ENCODE measurements at places on chromosomes 6 and 20. TPM values are rescaled to one million over a fixed set of nuclear protein-coding genes. Genes with fewer than 3 reads are reported as not detected.

KCNG1 gene
- total RNA-seq: 34.6 TPM

GRCh38 chr6:145789443-145789842 lies 25.2 kb downstream of the FBXO30 start:
- H3K27me3 ChIP-seq: no peaks in the 10 kb centered on the region
- no peak overlapping the region for H3K27ac ChIP-seq
- peaks cover 70% of the 10 kb centered on the region for H3K36me3 ChIP-seq
- H3K4me3 ChIP-seq: no peak overlapping the region
- no peak for DNase-seq
- no peaks in the 10 kb centered on the region for H3K4me1 ChIP-seq

- no peaks in the 10 kb centered on the region for H3K27me3 ChIP-seq
- H3K4me3 ChIP-seq: no peak overlapping the region
- 0 out of 2 replicates have a peak, but pooled peaks cover 4% of the 10 kb centered on the region for H3K36me3 ChIP-seq
- H3K27ac ChIP-seq: no peak overlapping the region
Observed at GRCh38 chr6:110043366-110043994, 65.4 kb downstream of the GPR6 start.

SLA2 gene
- total RNA-seq: 0.23 TPM

- H3K27ac ChIP-seq: no peak overlapping the region
- H3K4me3 ChIP-seq: no peak overlapping the region
- H3K27me3 ChIP-seq: peaks cover 2% of the 10 kb centered on the region
- no peaks in the 10 kb centered on the region for H3K4me1 ChIP-seq
- DNase-seq: no peak
- H3K36me3 ChIP-seq: peaks cover 24% of the 10 kb centered on the region
Observed at GRCh38 chr6:64238071-64238470, 602.5 kb downstream of the PHF3 start.

DNA sequence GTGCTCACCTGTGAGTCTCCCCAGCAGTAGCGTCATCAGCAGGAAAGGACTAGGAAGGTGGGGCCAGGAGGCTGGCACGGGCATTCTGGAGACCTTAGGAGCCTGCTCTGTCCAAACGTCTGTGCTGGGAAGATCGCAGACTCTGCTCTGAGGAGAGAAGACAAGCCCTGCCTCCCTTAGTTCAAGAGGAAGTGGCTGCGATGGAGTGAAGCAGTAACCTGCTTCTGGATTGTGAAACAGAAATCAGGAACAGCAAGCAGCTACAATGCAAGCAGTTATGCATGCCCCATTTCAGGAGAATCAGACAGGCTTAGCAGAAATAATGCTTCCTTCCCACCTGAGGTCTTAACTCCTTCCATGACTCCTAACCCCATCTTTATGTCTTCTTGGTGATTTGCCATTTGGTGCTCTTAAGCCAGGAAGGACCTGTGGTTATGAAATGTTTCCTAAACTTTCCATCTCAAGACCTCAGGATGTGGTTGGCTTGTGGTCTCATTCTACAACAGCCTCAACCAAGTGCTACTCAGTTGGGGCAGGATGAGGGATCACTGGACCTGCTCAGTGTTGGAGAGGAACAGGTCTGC lies at the start of gene SIRPB1:
TSS of gene SIRPB1 (minus strand) at position 149 of the 584 bp plus-strand sequence. CDS start at position 84, 65 bp downstream.
- H3K27me3 ChIP-seq: peaks cover 3% of the 10 kb centered on the region
- H3K4me3 ChIP-seq: no peak within 1 kb of the TSS
- H3K36me3 ChIP-seq: peaks cover 7% of the 10 kb centered on the region
- no peak for DNase-seq
- H3K4me1 ChIP-seq: peaks cover 19% of the 10 kb centered on the region

MEP1A gene
- total RNA-seq: 0.09 TPM

ENPP4 gene
- 2.8 TPM for total RNA-seq

BPIFB1 gene
- 0.09 TPM for total RNA-seq

GSTA3 gene
- not detected for total RNA-seq

MOCS1 gene
- total RNA-seq: 18.5 TPM

DNA sequence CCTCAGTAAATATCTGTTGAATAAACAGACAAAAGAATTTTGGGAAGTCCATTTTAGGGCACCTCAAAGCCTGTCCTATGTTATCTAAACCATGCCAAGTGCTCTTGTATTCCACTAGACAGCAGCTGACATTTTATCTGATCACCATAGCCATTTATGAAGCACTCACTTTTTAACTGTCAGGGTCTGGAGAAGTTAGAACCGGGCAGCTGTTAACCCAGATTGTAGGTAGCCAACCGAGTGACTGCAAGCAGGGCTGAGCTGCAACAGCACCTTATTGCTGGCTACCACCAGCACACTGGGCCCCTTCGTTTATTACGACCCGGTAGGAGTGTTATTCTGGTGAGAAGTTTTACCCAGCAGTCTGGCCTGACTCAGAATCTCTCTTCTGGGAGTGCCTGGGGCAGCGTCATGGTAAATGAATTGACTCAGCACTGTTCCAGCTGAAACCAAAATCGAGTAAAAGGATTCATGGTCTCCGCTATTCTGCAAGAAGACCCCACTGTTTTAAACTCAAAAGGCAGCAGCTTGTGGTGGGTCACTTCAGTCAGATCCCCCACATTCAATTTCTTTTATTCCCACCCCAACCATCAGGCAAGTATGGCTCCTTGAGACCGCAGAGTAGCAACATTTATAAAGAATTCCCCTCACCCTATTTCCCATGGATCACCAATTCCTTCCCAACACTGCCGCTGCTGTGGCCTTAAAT lies 1.7 kb downstream of the UBE2V1 start:
- H3K27ac ChIP-seq: peak overlapping the region; percentile 86
- no peaks in the 10 kb centered on the region for H3K36me3 ChIP-seq
- DNase-seq: no peak
- H3K4me3 ChIP-seq: peak overlapping the region; percentile 98

GRCh38 chr6:13524801-13525508 lies 37.6 kb upstream of the GFOD1 start:
- H3K4me1 ChIP-seq: peaks cover 9% of the 10 kb centered on the region
- H3K27ac ChIP-seq: no peak overlapping the region
- H3K4me3 ChIP-seq: no peak overlapping the region
- no peaks in the 10 kb centered on the region for H3K27me3 ChIP-seq
- DNase-seq: no peak
- H3K36me3 ChIP-seq: no peaks in the 10 kb centered on the region

- H3K27ac ChIP-seq: no peak overlapping the region
- no peaks in the 10 kb centered on the region for H3K36me3 ChIP-seq
Observed at GRCh38 chr6:73134588-73134987, 90.7 kb downstream of the KHDC1L start.

GRCh38 chr20:20018366-20018765 lies 1.2 kb downstream of the NAA20 start:
- peak overlapping the region; percentile 87 for H3K4me3 ChIP-seq
- no peak for DNase-seq
- H3K27me3 ChIP-seq: no peaks in the 10 kb centered on the region
- H3K4me1 ChIP-seq: peaks cover 22% of the 10 kb centered on the region

GRCh38 chr20:63458170-63459069 lies 14.0 kb downstream of the KCNQ2 start:
- no peaks in the 10 kb centered on the region for H3K27me3 ChIP-seq
- H3K4me3 ChIP-seq: no peak overlapping the region
- peak overlapping the region; percentile 67 for H3K27ac ChIP-seq
- DNase-seq: no peak

GRCh38 chr6:146887447-146888077 lies 288.8 kb downstream of the ADGB start:
- no peak overlapping the region for H3K27ac ChIP-seq
- no peak overlapping the region for H3K4me3 ChIP-seq
- DNase-seq: no peak
- H3K4me1 ChIP-seq: 0 out of 2 replicates have a peak, but pooled peaks cover 2% of the 10 kb centered on the region
- H3K36me3 ChIP-seq: no peaks in the 10 kb centered on the region
- H3K27me3 ChIP-seq: no peaks in the 10 kb centered on the region

PLEKHG1 gene
- 2.6 TPM for total RNA-seq

- H3K36me3 ChIP-seq: peaks cover 3% of the 10 kb centered on the region
- H3K27me3 ChIP-seq: no peaks in the 10 kb centered on the region
- H3K27ac ChIP-seq: no peak overlapping the region
- no peak overlapping the region for H3K4me3 ChIP-seq
- DNase-seq: no peak
Observed at GRCh38 chr6:45681860-45682511, 304.3 kb upstream of the SUPT3H start.

DNA sequence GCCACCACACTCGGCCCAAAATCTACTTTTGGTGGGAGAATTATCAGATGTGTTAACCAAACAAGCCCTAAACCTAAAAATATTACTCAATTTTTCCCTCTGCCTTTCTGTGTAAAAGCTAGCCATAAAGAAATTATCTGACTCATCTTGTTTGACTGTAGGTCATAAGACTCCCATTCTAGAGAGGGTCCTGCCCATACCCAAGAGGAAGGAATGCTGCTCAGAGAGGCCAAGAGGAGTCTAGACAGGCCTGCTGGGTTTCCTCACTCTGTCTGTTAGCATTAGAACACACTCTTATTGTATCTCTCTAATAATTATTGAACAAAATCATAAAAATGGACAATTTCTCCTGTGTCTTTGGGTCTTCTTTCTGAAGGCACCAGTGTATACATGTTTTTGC lies 26.1 kb downstream of the C6orf141 start:
- H3K36me3 ChIP-seq: peaks cover 4% of the 10 kb centered on the region
- no peak for DNase-seq
- H3K27me3 ChIP-seq: peaks cover 2% of the 10 kb centered on the region
- H3K27ac ChIP-seq: no peak overlapping the region

RNF182 gene
- 4.4 TPM for total RNA-seq

DNA sequence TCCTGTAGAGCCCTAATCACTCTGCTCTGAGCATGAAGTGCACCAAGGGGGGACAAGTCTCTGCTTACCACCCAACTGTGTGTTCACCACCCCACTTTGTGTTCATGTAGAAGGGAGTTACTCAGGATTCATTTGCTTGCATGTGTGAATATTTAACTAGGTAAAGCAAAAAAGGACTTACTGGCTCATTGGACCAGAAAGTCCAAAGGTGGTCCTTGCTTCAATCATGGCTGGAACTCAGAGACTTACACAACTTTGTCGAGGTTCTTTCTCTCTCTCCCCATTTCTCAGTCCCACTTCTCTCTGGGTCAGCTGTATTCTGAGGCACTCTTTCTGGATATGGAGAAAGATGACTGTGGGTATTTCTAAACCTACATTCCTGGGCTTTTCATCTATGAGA lies 4.0 kb downstream of the TMEM200A start:
- H3K27ac ChIP-seq: no peak overlapping the region
- DNase-seq: no peak
- no peaks in the 10 kb centered on the region for H3K36me3 ChIP-seq
- H3K4me1 ChIP-seq: peaks cover 57% of the 10 kb centered on the region
- no peaks in the 10 kb centered on the region for H3K27me3 ChIP-seq

GRCh38 chr20:51461306-51461705 lies 81.2 kb downstream of the NFATC2 start:
- H3K27me3 ChIP-seq: no peaks in the 10 kb centered on the region
- H3K4me3 ChIP-seq: no peak overlapping the region
- H3K36me3 ChIP-seq: no peaks in the 10 kb centered on the region
- DNase-seq: no peak
- H3K4me1 ChIP-seq: peaks cover 7% of the 10 kb centered on the region

SYCP2L gene
- total RNA-seq: 6.3 TPM

DNA sequence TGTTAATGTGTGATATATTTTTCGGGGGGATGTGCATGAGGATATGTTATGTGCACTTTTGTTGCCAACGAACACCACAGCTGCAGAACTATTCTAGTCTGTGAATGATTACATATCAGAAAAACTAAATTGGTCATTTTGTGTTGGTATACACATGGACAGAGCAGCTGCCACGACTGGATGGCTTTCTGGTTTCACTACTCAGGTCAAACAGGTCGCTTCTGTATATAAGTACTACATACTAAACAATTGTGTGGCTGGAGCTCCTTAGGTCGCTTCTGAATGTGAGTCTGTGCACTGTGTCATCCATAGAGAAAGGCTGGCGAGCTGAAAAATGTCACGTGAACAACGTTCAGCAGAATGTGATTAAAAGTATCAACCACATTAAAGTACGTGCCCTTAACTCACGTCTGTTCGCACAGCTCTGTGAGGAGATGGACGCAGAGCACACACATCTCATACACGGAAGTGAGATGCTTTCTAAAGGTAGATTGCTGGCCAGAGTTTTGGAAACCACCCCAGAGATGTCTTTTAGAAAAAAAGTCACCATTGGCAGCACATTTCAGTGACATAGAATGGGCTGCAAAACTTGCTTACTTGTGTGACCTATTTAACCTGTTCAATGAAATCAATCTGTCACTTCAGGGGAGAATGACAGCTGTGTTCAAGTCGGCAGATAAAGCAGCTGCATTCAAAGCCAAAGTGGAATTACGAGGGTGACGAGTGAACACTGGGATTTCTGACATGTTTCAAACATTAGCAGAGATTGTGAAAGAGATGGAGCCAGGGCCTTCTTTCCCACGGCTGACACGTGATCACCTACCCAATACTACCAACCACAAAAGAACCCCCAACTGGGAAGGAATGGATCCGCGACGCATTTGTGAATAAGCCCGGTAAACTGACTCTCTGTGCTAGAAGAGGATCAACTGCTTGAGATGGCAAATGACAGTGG lies 176.6 kb downstream of the PDE10A start:
- H3K36me3 ChIP-seq: no peaks in the 10 kb centered on the region
- DNase-seq: no peak
- no peaks in the 10 kb centered on the region for H3K27me3 ChIP-seq
- no peak overlapping the region for H3K4me3 ChIP-seq
- peaks cover 15% of the 10 kb centered on the region for H3K4me1 ChIP-seq

GRCh38 chr6:167113047-167113754 lies 9.7 kb upstream of the CCR6 start:
- no peaks in the 10 kb centered on the region for H3K36me3 ChIP-seq
- H3K27ac ChIP-seq: no peak overlapping the region
- H3K4me3 ChIP-seq: no peak overlapping the region
- peaks cover 13% of the 10 kb centered on the region for H3K4me1 ChIP-seq

DNA sequence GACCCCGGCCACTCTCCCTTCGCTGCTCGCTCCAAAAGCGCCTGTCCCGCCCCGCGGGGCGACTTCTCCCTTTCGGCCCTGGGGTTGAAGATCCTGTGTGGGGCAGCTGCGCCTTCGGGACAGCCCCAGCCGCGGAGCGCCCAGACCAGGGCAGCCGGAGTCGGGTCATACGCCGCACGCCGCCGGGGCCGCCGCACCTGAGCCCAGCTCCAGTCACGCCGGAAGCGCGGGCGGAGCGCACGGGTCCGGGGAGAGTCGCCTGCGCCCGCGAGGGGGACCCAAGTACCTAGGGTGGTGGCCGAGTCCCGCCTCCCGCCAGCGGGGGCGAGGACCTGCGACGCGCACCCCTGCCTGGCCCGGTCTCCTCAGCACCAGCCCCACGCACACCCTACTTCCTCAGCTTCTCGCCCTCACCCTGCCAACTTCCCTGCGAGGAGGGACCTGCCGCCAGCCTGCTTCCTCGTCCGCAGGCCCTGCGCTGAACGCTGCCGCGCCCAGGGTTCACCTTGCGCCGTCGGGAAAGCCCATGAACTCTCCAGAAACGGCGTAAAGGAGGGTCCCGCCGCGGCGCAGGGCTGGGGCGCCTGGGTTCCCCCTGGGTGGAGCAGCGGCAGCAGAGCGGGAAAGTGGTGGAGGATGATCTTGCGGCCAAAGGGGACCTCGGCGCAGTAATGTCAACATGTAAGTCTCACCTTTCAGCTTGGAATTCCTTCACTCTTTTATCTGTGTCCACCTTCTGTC lies at the start of gene ADGRG6:
TSS of gene ADGRG6 (plus strand) at position 357 of the 741 bp plus-strand sequence. CDS start at position 680, 323 bp downstream.
- no peaks in the 10 kb centered on the region for H3K36me3 ChIP-seq

IL20RA gene
- 1.3 TPM for total RNA-seq

GRCh38 chr20:50015636-50015992 lies 32.8 kb downstream of the SNAI1 start:
- no peak overlapping the region for H3K27ac ChIP-seq
- H3K36me3 ChIP-seq: no peaks in the 10 kb centered on the region
- H3K4me3 ChIP-seq: no peak overlapping the region
- peaks cover 3% of the 10 kb centered on the region for H3K27me3 ChIP-seq
- H3K4me1 ChIP-seq: peaks cover 27% of the 10 kb centered on the region

GRCh38 chr6:152176268-152176667 lies 368.8 kb downstream of the ESR1 start:
- DNase-seq: no peak
